ENCODE measurements at places on chromosomes 4 and X. TPM values are rescaled to one million over a fixed set of nuclear protein-coding genes. Genes with fewer than 3 reads are reported as not detected.

ZNF630 gene
- 3.6 TPM for total RNA-seq

GRCh38 chrX:12308420-12308819 lies 170.1 kb downstream of the FRMPD4 start:
- no peak overlapping the region for H3K27ac ChIP-seq
- H3K4me3 ChIP-seq, result no peak overlapping the region
- DNase-seq, result no peak
- H3K4me1 ChIP-seq, result no peaks in the 10 kb centered on the region

DNA sequence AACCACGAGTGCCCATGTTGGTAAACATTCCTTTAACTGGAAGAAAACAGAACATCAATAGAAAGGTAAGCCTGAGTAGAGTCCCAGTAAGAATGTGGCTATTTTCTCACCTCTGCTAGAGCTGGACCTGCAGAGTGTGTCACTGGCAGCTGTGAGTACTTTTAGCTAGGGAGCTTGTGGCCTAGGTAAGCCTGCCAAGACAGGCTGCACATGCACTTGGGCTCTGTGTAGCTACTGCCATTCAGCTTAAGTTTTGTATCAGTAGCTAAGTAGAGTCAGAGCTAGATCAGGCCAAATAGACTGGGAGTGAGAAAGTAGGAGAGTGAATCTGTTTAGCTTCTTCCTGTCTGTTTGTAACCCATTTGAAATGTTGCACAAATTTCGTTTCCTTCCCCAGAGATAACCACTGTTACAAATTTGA lies 35.3 kb downstream of the RBPJ start:
- no peaks in the 10 kb centered on the region for H3K27me3 ChIP-seq
- peaks cover 17% of the 10 kb centered on the region for H3K4me1 ChIP-seq
- no peak overlapping the region for H3K4me3 ChIP-seq
- no peak for DNase-seq
- H3K36me3 ChIP-seq, result peaks cover 1% of the 10 kb centered on the region

MXRA5 gene
- total RNA-seq, result 109 TPM

DNA sequence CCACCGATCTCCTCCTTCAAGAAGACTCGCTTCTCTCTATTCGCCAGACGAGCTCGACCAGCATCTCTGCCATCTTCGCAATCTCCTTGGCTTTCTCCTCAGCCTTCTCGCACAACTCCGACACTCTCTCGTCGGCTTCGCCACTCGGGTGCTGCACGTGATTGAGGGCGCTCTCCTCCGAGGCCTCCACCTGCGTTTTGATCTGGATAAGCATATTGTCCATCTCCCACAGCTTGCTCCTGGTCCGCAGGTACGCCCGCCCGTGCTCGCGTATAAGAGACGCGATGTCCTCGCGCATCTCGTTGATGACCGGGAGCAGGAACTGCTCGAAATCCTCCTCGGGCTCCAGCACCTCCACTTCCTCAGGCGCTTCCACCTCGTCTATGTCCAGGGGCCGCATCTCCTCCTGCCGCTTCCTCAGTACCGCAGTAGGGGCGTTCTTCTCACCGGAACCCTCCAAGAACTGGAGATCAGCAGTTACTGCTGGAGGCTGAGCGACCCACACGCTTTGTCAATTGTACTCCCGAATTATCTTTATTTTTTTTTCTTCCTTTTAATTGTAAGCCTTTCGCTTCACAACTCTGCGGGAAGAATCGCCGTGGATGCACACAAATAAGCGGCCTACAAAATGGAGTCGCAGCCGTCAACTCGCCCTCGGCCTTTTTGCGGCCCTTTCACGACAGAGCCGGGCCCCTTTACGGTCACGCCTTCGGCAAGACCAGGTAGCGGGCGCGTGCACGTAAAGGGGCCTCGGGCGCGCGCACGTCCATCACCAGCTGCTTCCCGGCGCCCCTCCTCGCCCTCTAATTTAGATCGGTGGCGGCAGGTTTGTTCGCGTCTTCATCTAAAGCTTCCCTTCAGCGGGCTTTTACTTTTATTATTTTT lies at the start of gene MRFAP1L1:
Gene MRFAP1L1 (minus strand): TSS at position 636 of the 885 bp plus-strand sequence. CDS start 236 bp downstream, at position 400.
- H3K27me3 ChIP-seq, result peaks cover 13% of the 10 kb centered on the region
- H3K27ac ChIP-seq, result peak within 1 kb of the TSS; percentile 97
- peak within 1 kb of the TSS; percentile 98 for H3K4me3 ChIP-seq
- H3K4me1 ChIP-seq, result peaks cover 22% of the 10 kb centered on the region
- peaks cover 45% of the 10 kb centered on the region for H3K36me3 ChIP-seq

- no peak overlapping the region for H3K4me3 ChIP-seq
- no peaks in the 10 kb centered on the region for H3K36me3 ChIP-seq
- H3K27me3 ChIP-seq, result no peaks in the 10 kb centered on the region
- H3K27ac ChIP-seq, result no peak overlapping the region
- no peak for DNase-seq
- no peaks in the 10 kb centered on the region for H3K4me1 ChIP-seq
Measured at GRCh38 chrX:125678258-125678657, 358.6 kb downstream of the TEX13C start.

ELOVL6 gene
- total RNA-seq, result 51.6 TPM

ADGRL3 gene
- total RNA-seq, result 11.3 TPM

DNA sequence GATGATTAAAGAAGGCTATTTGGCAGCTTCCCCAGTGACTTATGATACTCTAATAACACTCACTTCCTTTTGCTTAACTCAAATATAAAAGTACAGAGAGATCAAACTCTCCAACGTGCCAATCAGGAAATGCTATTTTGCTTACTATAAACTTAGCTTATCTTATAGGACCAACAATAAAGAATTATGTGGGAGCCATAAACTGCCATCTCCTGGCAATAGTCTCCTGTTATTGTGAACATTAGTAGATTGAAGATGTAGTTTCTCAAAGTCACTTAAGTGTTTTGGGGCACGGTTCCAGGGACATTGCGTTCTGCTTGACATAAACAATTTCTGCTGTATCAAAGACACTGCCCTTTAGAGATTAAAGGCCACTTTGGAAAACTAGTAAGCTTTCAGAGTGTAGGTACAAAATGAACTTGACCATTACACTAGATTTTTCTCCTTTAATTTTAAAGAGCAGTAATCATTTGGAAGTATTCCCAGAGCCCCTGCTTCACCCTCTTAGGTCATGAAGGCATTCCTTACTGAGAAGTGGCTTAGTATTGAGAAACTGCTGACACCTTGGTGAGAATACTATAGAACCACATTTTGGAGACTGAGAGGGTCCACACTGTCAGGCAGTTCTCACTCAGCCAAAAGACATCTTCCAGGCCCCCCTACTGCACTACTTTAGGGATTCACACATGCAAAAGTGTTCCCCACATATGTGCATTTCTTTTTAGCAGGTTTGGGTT lies 51.9 kb downstream of the MAOA start:
- no peaks in the 10 kb centered on the region for H3K36me3 ChIP-seq
- no peaks in the 10 kb centered on the region for H3K27me3 ChIP-seq
- H3K27ac ChIP-seq, result no peak overlapping the region
- H3K4me1 ChIP-seq, result peaks cover 5% of the 10 kb centered on the region
- no peak overlapping the region for H3K4me3 ChIP-seq
- DNase-seq, result no peak

DNA sequence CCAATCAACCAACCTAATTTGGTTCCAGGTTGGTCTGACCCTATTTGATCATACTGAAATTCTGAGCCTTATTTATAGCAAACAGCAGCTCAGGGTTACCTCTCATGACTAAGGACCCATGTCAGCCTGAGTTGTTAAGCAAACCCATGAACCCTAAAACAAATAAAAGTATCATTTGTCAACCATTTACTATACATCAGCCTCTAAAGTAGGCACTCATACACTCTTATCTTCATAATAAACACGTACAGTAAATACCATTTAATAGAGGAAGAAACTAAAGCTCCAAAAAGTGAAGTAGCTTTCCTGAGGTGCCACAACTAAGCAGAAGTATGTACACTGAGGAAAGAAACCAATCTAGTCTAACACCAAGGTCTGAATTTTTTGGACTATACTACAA lies 25.2 kb downstream of the MANBA start:
- H3K4me1 ChIP-seq, result peaks cover 17% of the 10 kb centered on the region
- H3K4me3 ChIP-seq, result no peak overlapping the region
- no peak overlapping the region for H3K27ac ChIP-seq

REPS2 gene
- total RNA-seq, result 1.6 TPM

DNA sequence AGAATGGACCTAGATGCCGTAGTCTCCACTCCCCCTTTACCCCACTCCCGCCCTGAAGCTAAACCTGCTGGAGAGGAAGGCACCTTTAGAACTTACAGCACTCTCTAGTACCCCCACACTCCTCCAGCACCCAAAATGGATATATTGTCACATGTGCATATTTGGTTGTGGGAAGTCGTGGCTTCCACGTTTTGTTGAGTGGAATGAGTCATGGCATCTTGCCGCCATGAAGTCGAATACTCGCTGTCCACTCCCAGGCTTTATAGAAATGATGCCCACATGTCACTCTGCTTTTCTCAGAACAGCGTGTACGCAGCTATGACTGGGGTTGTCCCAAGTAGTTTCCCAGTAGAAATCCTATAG lies 545 bp downstream of the ABCE1 start:
- H3K36me3 ChIP-seq, result peaks cover 20% of the 10 kb centered on the region
- H3K27ac ChIP-seq, result peak overlapping the region; percentile 100
- H3K4me1 ChIP-seq, result peaks cover 3% of the 10 kb centered on the region
- DNase-seq, result no peak

DNA sequence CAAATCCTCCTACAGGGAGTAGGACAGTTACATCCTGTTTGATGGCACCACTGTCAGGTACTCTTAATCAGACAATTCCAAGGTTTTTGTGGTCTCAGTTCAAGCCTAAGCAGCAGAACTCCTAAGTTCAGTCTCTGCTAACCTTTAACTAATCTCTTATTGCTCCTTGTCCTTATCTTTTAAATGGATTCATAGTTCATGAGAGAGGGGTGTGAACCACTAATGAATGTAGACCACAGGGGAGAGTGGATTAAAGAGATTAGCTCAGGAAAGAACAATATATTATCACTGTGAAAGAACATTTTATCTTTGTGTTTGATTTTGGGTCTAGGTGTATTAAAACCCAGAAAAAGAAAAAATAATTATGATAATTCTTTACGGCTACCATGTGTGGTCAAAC lies 168.9 kb downstream of the DCK start:
- no peaks in the 10 kb centered on the region for H3K36me3 ChIP-seq
- no peak overlapping the region for H3K4me3 ChIP-seq
- H3K27ac ChIP-seq, result peak overlapping the region; percentile 65

- no peaks in the 10 kb centered on the region for H3K36me3 ChIP-seq
- no peak overlapping the region for H3K27ac ChIP-seq
- no peak for DNase-seq
- peaks cover 9% of the 10 kb centered on the region for H3K4me1 ChIP-seq
- H3K27me3 ChIP-seq, result peaks cover 3% of the 10 kb centered on the region
- no peak overlapping the region for H3K4me3 ChIP-seq
Measured at GRCh38 chrX:17298564-17298963, 76.4 kb upstream of the NHS start.

Data from type B pancreatic cell (in vitro differentiated cells).